ENCODE measurements at places on chromosomes 12 and 14. TPM values are rescaled to one million over a fixed set of nuclear protein-coding genes. Genes with fewer than 3 reads are reported as not detected.

DNA sequence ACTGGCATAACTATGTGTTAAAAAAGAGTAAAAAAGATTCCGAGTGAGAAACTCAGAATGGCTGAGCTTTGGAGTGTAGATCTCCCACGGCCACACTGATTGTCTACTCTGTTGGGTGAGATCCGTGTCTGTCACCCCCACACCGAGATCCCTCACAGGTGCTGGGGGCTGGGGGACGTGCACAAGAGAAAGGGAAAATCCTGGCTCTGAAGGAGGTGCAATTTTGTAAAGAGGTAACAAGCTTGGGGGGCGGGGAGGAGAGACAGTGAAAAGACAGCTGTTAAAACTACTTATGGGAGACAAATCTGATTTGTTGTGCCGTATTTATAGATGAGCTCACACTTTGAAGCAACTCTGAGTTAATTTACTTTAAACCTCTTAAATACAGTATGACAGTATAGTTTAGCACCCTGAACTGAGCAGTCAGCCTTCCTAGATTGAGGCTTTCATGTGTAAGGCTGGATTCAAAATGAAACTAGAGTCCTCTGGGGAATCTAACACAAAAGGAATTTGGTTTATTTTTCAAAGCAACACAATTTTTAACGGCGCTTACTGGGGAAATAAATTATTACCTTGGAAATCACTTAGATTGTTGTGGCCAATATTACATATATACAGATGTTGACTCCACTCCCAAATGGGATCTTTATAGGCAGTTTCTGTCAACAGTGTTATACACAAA, 167.4 kb upstream of the RGS6 start:
- DNase-seq, result no peak

The DCTN2 gene
- total RNA-seq, result 287 TPM

DNA sequence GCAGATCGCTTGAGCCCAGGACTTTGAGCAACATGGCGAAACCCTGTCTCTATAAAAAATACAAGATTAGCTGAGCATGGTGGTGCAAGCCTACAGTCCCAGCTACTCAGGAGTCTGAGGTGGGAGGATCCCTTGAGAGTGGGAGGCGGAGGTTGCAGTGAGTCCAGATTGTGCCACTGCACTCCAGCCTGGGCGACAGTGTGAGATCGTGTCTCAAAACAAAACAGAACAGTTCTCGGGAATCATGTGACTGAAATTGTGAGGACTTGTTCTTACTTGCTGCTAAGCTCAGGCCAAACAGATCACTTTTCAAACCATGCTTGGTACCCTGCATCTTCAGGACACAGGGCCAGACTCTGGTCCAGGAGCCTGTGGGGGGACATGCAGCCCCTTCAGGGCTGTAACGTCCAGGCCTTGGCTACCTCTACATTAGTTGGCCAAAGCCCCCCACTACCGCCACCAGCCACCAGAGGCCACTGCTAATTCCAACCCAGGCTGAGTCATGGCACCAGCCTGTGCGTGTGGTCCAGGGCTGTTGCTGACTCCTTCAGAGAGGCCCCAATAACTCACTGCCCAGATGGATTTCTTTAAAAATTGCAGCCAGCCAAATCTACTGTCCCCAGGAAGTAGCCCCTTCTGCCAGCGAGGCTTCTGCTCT, 33.4 kb upstream of the SYNDIG1L start:
- no peak for DNase-seq

- DNase-seq, result no peak
Observed at GRCh38 chr14:23640524-23641141, 4.5 kb downstream of the DHRS2 start.

GRCh38 chr12:130128790-130129735, 33.2 kb upstream of the FZD10 start:
- DNase-seq, result no peak

The SLC25A29 gene
- total RNA-seq, result 119 TPM

The HOMEZ gene
- total RNA-seq, result 13.8 TPM

DNA sequence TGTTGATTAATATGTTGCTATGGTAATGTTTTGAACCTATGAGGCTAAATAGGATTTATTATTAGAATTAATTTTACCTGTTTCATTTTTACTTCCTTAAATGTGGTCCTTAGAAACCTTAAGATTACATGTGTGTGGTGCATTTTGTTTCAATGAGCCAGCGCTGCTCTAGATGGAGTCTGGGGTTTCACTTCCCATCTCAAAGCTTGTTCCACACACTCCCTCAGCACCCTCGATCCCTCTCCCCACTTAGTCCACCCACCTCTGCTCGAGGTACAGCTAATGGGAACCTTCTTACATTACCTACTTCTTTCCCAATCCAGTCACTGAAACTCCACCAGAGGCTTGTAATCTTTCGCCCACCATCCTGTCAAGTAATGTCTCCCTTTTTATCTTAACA, 205.2 kb downstream of the PAX9 start:
- DNase-seq, result no peak

DNA sequence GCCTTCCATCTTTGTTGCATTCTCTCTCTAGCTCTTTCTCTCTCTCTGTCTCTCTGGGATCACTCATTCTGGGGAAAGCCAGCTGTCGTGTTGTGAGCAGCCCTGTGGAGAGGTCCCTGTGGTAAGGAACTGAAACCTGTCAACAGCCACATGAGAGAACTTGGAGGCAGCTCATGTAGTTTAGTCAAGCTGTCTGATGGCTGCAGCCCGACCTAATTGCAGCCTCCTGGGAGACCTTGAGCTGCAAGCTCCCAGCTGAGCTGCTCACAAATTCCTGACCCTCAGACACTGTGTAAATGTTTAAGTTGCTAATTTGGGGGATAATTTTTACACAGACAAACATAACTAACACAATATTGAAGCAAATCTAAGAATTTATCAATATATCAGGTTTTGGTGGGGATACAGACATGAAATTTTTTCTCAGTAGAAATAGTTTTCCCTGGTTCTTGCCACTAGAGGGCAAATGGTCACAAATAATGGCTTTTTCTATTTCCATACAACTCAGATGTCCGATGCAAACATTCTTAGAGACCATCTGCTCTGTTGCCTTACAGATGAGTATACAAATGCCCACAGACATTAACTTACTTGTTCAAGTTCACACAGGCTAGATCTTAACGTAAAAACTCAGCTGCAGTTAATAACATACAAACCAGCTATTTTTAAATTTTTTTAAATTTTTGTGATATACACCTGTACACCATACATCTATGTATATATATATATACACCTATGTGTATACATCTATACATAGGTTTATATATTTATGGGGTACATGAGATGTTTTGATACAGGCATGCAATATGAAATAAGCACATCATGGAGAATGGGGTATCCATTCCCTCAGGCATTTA, 15.5 kb upstream of the KRR1 start:
- peak; percentile 39 for DNase-seq

DNA sequence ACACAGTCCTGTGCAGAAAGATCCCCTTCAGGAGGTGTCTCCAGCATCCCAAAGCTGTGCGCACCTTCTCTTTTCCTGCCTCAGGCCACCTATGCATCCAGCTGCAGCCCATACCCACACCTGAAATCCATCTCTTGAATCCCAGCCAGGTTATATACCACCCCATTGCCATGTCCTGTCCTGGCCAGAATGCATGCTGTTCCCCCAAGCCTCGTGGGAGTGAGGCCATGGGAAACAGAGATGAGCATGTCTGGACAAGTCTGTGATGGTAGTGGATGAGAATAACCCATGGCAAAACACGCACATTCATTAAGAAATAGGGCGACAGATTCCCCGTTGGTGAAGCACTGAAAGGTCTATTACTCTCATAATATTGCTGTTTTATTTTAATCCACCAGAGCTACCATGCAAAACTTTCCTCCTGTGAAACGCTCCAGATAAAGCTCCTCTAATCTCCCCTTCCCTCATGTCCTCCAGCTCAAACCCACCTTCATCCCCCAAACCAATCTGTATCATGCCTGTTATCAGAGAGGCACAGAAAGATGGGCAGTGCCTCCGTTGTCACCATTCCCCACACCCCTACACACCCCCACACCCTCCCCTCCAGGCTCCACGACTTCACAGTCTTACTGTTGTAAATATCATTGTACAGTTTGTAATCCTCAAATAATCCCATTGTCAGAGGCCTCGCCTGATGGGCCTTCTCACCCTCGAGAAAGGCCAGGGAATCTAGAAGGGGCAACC, 97.5 kb upstream of the FKBP4 start:
- DNase-seq, result no peak

DNA sequence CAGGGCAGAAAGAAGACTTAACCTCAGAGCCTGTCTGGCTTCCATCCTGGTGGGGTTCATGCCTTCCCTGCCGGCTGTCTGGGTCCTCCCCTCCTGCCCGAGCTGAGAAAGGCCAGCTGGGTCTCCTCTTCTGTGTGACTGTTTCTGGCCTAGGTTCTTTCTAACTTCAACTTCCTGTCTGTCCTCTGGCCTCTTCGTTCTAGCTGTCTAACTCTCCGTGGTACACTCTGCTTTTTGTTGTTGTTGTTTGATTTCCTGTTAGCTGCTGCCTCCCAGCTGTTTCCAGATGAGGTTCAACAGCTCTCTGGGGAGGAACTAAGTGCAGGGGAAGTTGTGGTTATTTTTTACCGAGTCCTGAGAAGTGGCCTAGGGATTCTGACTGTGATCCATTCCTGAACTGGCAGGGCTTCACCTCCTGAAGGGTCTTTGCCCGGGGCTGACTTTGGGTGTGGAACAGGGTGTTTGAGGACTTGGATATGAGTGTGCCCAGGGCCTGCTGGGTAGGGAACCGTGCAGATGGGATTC, 3.2 kb downstream of the MLXIP start:
- no peak for DNase-seq

The AACS gene
- total RNA-seq, result 23.3 TPM

GRCh38 chr12:104746467-104747088, 211.5 kb downstream of the SLC41A2 start:
- no peak for DNase-seq

The CD4 gene
- not detected for total RNA-seq

DNA sequence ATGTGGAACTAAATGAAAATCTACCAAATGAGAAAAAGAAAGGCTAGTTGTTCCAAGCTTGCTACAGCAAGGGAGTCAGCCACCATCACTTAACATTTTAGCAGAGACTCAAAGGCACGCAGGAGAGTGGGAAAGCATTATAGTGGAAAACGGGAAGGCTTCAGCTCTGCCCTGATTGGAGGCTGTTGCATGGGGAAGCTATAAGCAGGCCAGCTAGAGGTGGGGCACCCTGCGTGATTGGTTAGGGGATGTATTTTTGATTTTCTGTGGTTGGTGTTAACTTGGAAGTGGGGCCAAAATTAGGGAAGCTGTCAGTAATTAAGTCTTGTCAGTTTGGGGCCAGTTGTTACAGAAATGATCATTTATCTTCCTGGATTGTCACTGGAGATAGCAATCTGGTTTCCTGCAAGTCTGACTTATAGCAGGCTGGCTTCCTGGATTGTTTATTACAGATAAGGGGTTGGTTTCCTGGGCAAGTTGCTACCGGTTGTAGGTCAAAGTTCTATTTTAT, 93.9 kb downstream of the FAR2 start:
- DNase-seq, result peak; percentile 87

The OVCH1 gene
- not detected for total RNA-seq

Measured in glomerular endothelial cell (primary cell).